ENCODE measurements at places on chromosomes 5 and 9.

DNA sequence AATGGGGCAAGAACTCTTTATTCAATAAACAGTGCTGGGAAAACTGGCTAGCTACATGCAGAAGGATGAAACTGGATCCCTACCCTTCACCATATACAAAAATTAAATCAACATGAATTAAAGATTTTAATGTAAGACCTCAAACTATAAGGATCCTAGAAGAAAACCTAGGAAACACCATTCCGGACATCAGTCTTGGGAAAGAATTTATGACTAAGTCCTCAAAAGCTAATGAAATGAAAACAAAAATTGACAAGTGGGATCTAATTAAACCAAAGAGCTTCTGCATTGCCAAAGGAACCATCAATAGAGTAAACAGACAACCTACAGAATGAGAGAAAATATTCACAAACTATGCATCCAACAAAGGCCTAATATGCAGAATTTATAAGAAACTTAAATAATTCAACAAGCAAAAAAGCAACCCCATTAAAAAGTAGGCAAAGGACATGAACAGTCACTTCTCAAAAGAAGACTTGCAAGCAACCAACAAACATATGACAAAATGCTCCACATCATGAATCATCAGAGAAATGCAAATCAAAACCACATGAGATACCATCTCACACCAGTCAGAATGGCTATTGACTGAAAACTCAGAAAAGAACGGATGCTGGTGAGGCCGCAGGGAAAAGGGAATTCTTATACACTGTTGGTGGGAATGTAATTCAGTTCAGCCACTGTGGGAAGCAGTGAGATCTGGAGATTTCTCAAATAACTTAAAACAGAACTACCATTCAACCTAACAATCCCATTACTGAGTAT, 104.3 kb upstream of the MAP3K1 start:
- DNase-seq = no peak

GRCh38 chr5:162221910-162222309, 154.3 kb downstream of the GABRG2 start:
- DNase-seq = no peak

DNA sequence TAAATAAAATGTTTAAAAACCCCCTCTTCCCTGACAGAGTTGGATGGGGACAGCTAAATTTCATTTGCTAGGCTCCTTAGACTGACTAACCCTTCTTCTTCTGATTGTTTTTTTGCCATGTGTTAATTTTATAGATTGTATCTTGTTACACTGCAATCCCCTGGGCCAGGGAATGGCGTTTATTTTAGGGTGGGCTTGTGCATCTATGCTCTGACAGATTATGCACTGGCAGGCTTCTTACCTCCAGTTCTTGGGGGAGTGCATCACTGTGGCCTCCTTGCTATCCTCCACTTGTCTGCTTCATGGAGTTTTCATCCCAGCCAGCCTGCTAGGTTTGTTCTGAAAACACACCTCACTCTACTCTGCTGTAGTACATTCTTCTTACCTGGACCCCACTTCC, 159.8 kb downstream of the DROSHA start:
- no peak for DNase-seq

GRCh38 chr5:147168578-147169327, 66.1 kb upstream of the STK32A start:
- no peak for DNase-seq

DNA sequence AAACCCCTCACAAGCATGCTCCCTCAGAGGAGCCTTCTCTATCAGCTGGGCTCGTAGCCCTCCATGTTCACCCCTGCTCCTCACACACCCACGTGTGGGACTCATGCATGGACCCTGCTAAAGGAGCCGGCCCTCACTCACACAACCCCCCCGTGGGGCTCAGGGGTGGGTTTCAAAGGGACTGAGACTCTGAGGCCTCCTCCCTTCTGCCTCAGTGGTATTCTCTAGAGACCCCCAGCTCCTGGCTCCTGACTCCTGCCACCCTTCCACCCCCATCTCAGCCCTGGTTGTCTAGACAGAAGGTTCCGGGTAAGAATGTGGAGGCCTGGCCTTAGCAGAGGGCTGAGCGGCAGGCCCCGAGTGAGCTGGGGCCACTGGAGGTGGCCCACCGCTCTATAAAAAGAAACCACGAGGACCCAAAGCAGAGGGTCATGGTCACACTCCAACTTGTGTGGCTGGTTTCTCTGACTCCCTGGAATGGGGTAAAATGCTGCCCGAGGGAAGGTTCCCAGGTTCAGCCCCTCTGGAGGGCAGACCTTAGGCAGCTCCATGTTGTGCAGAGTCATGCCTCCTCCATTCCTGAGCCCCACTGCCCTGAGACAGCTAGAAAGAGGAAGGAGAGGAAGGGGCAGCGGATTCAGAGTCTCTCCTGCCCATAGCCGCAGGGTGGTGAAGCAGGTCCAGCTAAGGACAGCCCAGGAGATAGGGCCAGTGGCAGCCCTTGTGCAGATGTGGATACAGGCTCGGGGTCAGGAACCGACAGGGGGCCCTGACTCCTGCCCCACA, 10.8 kb downstream of the SEPTIN8 start:
- no peak for DNase-seq

GRCh38 chr5:149313151-149313841, 32.0 kb upstream of the GRPEL2 start:
- no peak for DNase-seq

- no peak for DNase-seq
These were observed 6.0 kb downstream of the PTGS1 start for GRCh38 chr9:122376796-122377195.

DNA sequence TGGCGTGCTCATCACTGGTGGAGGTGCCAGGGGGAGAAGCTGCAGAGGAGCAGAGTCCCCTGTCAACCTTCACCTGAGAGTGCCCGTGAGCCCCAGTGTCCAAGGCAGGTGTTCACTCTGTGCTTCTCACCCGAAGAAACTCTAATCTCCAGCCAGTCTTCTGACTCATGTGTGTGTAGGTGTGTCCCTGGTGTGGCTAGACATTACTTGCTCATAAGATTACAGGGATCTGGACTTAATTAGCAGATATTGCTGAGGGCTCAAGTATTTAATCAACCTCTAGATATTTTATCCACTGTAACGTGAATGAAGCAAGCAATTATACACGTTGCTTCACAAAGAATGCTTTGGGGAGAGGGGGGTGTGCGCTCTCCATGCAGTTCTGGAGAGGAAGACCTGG, 72.5 kb downstream of the MED10 start:
- no peak for DNase-seq

GRCh38 chr9:78769690-78770089, 472.8 kb downstream of the PSAT1 start:
- no peak for DNase-seq

- no peak for DNase-seq
These were observed 5.2 kb downstream of the HSPA5 start for GRCh38 chr9:125235804-125236519.

- DNase-seq = peak; percentile 31
These were observed 14.4 kb upstream of the SYNPO start for GRCh38 chr5:150625831-150626746.

GRCh38 chr9:134474055-134474370, 147.8 kb downstream of the RXRA start:
- DNase-seq = no peak

DNA sequence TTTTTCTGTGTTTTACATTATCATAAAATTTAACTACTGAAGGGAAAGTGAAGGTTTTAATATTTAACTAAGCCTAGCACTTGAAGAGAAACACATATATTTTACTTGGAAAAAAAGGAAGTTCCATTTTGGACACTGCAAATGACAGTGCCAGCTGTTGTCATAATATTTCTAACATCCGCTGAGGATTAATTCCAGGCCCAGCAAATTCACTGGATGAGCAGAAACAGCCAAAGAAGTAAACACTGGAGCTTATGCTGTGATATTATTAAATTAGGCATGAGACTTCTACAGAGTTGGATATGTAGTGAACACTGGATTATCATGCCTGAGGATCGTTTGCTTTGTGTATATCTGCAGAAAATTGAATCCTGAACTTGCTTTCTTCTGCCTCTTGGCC, 67.6 kb downstream of the GHR start:
- DNase-seq = no peak

DNA sequence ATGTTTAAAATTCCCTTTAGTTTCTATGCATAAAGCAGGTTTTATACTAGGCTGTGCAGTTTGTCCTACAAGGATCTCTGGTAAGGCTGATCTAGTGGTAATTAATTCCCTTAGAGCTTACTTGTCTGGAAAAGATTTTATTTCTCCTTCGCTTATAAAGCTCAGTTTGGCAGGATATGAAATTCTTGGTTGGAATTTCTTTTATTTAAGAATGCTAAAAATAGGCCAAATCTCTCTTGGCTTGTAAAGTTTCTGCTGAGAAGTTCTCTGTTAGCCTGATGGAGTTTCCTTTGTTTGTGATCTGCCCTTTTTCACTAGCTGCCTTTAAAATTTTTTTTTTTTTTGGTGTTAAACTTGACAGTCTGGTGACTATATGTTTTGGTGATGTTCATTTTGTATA, 237.1 kb upstream of the TLE4 start:
- no peak for DNase-seq

GRCh38 chr9:93826209-93826608, 128.9 kb downstream of the BARX1 start:
- DNase-seq = no peak

DNA sequence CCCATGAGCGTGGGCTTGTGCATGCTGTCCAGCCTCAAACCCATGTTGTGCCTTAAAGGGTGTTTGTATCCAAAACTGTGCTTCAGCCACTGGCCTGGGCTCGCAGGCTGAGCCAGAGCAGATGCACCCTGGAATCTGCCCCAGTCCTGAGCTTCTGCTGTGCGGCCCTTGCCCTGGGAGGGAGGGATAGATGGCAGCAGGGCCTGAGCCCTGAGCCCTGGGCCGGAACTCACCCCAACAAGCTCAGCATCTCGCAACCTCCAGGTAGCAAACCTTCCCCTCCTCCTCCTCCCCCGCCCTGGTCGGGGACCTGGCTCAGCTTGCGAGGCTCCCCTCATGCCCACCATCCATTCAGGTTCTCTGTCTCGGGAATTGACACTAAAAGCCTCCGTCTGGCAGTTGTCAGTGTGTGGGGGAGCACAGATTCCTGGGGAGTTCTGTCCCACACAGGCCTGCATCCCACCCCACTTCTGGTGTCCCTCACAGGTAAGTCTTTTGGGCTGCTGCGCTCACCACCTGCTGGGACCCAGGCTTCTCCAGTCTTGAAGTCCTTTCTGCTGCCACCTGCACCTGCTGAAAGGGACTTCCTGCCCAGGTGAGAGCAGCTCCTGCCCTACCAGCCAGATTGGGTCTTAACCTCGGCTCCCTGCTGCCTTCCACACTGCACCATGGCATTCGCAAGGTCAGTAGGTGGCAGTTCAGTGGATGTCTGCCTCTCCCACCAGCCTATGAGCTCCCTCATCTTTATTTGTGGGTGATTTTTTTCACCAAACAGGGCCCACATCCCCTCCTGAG, 55.2 kb upstream of the OLFM1 start:
- no peak for DNase-seq

GRCh38 chr5:100821751-100822150, 81.3 kb downstream of the ST8SIA4 start:
- DNase-seq = no peak

- no peak for DNase-seq
These were observed 185.8 kb downstream of the CDK5RAP2 start for GRCh38 chr9:120394058-120394669.

DNA sequence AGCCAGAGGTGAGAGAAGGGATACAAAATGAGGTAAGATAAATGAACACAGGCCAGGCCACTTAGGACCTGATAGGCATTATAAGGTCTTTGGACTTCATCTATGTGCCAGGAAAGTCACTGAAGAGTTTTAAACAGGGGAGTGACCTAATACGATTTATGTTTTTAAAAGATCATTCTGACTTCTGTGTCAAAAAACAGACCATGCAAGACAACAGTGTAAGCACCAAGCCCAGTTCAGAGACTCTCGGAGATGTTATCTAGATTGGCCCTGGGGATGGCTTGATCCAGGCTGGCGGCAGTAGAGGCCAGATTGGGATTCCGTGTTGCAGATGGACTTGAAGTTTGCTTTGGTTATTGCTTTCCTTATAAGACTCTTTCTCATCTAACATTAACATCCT, 43.0 kb upstream of the DPYSL3 start:
- DNase-seq = no peak

- DNase-seq = no peak
These were observed 61.0 kb downstream of the PRDM6 start for GRCh38 chr5:123150089-123150488.

DNA sequence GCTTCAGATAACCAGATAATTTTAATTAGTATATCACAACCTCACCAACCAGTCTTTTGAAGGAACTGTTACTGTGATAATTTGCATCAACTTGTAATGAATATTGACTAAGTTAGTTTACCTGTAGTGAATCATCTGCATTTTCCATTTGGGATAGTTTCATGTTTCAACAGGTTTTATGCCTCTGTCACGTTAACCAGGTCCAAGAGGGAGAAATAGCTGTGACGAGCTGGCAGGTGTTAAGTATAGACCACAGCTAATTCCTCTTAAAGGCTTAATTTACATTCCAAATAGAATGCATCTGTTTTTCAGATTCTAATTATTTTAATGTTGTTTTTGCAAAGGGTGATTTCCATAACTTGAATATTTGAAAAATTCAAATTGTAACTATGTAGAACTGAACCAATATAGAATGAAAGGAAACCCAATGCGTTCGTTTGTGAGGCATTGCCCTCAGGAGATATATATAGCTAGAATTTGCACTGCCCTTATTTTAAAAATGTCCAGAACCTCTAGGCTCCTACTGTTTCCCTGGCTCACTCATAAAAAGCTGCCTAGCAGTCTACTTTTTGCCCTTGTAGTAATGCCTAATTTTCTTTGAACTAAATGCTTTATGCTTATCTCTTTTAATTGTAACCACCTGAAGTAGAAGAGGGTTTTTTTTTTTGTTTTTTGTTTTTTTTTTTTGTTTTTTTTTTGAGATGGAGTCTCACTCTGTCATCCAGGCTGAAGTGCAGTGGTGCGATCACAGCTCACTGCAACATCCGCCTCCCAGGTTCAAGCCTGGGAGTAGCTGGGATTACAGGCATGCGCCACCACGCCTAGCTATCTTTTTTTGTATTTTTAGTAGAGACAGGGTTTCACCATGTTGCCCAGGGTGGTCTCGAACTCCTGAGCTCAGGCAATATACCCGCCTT, 270.5 kb downstream of the SMARCA2 start:
- no peak for DNase-seq

DNA sequence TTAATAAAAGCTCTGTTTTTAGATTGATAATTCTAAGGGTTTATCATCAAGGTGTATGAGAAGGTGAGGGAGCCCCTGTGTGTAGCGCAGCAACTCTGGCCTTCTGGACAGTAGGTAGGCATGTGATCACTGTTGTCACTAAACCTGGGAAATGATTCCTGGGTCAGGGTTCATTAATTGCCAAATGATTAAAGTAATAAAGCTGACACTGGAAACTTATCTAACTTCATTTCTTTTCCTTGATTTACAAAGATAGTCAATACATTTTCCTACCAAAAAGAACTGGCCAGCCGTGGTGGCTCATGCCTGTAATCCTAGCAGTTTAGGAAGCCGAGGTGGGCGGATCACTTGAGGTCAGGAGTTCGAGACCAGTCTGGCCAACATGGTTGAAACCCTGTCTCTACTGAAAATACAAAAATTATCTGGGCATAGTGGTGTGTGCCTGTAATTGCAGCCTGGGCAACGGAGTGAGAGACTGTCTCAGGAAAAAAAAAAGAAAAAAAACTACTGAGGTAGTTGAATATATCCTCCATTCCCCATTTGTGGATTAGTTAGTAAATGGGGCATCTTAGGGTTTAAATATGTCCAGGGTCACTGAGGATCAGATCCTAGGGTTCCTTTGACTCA, 2.4 kb downstream of the EHMT1 start:
- no peak for DNase-seq

- peak; percentile 81 for DNase-seq
These were observed 495 bp downstream of the OSTF1 start for GRCh38 chr9:75088646-75089372.
